Uterine smooth muscle cell (primary cell): ENCODE measurements at places on chromosomes 16 and 17. TPM values are rescaled to one million over a fixed set of nuclear protein-coding genes. Genes with fewer than 3 reads are reported as not detected.

The ZP2 gene
- total RNA-seq = not detected in 2 replicates

The MON1B gene
- 7.6 and 10.2 TPM in 2 replicates for total RNA-seq

The MT1A gene
- 3.9 and 7.7 TPM in 2 replicates for total RNA-seq

The CRYM gene
- 2.2 and 4.4 TPM in 2 replicates for total RNA-seq

The TBC1D3E gene
- 0.11 TPM in 1 of 2 replicates, not detected in the other for total RNA-seq

The FBF1 gene
- 15.2 and 19.8 TPM in 2 replicates for total RNA-seq

The LRRC37A gene
- 1.4 and 2.1 TPM in 2 replicates for total RNA-seq

The SLC47A2 gene
- not detected in 2 replicates for total RNA-seq

The ODAD4 gene
- total RNA-seq = 0.50 and 1.3 TPM in 2 replicates

The SLC12A3 gene
- total RNA-seq = under 0.01 TPM in 1 of 2 replicates, not detected in the other

The CBLN1 gene
- total RNA-seq = not detected in 2 replicates

The OTOP2 gene
- not detected in 2 replicates for total RNA-seq

The TBC1D26 gene
- total RNA-seq = under 0.01 TPM in 2 replicates

The CCL17 gene
- not detected in 2 replicates for total RNA-seq

The KRTAP9-4 gene
- not detected in 2 replicates for total RNA-seq

The ABCC3 gene
- total RNA-seq = 2.2 and 8.7 TPM in 2 replicates

The CPNE7 gene
- 18.5 and 27.7 TPM in 2 replicates for total RNA-seq

The RASD1 gene
- 2.0 TPM in 2 replicates for total RNA-seq

The KPNA2 gene
- 64.7 and 197 TPM in 2 replicates for total RNA-seq

The C1QTNF8 gene
- total RNA-seq = not detected in 2 replicates

The ASPHD1 gene
- total RNA-seq = 9.1 and 9.4 TPM in 2 replicates

The CDH8 gene
- not detected in 2 replicates for total RNA-seq

The TNFRSF17 gene
- not detected in 2 replicates for total RNA-seq

The NPIPA8 gene
- total RNA-seq = not detected in 2 replicates

The RPGRIP1L gene
- total RNA-seq = 17.3 and 17.4 TPM in 2 replicates

The COG4 gene
- total RNA-seq = 76.6 and 102 TPM in 2 replicates

The KRT39 gene
- 0.11 TPM in 1 of 2 replicates, not detected in the other for total RNA-seq

The AGRP gene
- not detected in 2 replicates for total RNA-seq

The RNF167 gene
- 13.5 and 14.2 TPM in 2 replicates for total RNA-seq

The PLXDC1 gene
- 0.11 TPM in 1 of 2 replicates, not detected in the other for total RNA-seq

The GRAP gene
- total RNA-seq = under 0.01 and 0.11 TPM in 2 replicates

The CRYBA1 gene
- total RNA-seq = not detected in 2 replicates

The SSH2 gene
- 5.7 and 7.4 TPM in 2 replicates for total RNA-seq

The ACE gene
- 4.6 and 7.6 TPM in 2 replicates for total RNA-seq

The RNF43 gene
- total RNA-seq = under 0.01 TPM in 1 of 2 replicates, not detected in the other

The PLD6 gene
- total RNA-seq = 4.5 and 6.4 TPM in 2 replicates
